ENCODE measurements at places on chromosomes 12 and 14.

GRCh38 chr14:100771121-100771800 lies 44.6 kb downstream of the DLK1 start:
- DNase-seq: no peak

DNA sequence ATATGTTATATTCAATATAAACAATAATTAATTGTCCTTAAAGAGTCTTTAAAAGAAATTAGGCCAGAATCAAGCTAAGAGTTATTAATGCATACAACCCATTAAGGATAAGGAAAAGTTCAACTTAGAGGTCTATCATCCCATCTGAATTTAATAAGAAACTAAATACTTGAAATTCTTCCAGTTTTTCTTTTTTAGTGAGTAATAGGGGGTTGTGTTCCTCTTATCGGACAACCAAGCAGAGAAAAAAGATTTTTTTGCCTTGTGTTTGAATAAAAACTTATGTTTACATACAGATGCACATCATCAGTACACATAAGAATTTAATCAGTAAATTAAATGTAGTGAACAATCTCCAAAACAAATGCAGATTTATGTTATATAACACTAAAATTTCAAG lies 32.5 kb downstream of the PAWR start:
- DNase-seq: no peak

- DNase-seq: no peak
Observed at GRCh38 chr12:86917121-86917520, 660.9 kb upstream of the MGAT4C start.

DNA sequence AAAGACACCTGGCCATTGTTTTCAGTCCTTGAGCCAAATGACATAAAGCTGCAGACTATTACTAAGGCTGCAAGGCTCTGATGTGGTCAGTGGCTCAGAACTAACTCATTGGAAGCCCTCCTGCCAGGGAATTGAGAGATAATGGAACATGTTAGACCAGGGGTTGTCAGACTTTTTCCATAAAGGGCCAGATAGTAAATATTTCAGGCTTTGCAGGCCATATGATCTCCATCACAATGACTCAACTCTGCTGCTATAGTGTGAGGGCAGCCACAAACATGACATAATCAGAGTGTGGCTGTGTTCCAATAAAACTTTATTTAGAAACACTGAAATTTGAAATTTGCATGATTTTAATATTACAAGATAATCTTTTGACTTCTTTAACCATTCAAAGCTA lies 140.3 kb downstream of the TMEM30B start:
- no peak for DNase-seq

DNA sequence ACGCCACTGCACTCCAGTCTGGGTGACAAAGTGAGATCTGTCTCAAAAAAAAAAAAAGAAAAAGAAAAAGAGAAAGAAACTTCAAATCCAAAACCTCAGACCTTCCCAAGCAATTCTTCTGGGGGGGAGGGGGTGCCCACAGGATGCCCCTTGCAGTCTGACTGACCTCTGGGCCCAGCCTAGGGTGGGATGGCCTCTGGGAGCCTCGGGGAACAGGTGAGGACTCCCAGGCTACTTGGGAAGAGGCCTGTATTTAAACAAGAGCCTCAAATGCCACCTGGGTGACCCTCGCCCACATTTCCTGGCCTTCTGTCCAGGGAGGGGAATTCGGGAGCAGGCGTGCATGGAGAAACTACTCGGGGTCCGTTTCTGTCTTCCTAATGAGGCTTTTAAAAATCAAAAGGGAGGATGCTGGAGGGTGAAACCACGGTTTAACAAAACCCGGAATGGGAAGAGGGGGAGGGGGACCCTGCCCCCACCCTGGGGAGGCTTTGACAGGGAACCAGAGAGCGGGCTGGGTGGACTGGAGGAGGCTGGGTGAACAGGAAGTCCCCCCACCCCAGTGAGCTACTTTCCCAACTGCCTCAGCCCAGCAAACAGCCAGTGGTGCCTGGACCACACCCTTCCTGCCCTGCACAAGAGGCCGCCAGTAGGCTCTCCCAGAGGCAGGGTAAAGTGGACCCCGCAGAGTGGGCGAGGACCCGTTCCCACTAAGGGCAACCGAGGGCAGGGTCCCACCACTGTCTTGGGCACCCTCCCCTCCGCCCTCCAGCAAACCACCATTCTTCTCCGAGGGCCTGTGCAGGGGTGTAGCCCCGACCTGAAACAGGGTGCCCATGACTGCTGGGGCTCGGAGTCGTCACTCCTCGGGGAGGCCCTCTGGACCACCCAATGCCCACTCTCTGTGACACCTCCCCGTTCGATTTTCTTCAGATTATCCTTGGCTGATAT lies 1.5 kb upstream of the FBRSL1 start:
- DNase-seq: peak; percentile 58

- DNase-seq: no peak
Observed at GRCh38 chr14:65926935-65927700, 514.6 kb downstream of the FUT8 start.

GRCh38 chr14:92846162-92846897 lies 52.2 kb downstream of the GOLGA5 start:
- no peak for DNase-seq

DNA sequence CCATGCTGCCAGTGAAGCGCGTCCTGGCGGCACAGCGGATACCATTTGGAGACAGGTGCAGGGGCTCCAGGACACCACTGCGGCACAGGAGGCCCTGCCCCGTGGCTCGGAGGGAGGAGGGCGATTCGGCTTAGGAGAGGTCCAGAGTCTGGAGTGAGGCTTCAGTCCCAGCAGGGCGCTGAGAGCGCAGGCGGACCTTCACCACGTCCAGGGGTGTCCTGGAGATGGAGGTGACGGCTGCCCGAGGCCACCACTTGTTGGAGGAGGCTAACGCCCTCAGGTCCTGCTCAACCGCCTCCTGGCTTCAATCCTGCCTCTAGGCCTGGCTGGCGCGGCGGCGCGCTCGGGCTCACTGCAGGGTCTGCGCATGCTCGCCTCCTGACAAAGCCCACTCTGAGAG lies 45.7 kb downstream of the EIF2S3B start:
- DNase-seq: no peak

Data from T-cell (primary cell).